ENCODE measurements at places on chromosomes 13 and 19.

- no peak for DNase-seq
Measured at GRCh38 chr19:45763691-45764294, 5.3 kb downstream of the SIX5 start.

GRCh38 chr19:8262431-8262830, 45.7 kb downstream of the CD320 start:
- no peak for DNase-seq

- no peak for DNase-seq
Measured at GRCh38 chr13:51502153-51502651, 49.4 kb upstream of the INTS6 start.

- peak; percentile 57 for DNase-seq
Measured at GRCh38 chr13:30744056-30744680, 8.8 kb downstream of the ALOX5AP start.

DNA sequence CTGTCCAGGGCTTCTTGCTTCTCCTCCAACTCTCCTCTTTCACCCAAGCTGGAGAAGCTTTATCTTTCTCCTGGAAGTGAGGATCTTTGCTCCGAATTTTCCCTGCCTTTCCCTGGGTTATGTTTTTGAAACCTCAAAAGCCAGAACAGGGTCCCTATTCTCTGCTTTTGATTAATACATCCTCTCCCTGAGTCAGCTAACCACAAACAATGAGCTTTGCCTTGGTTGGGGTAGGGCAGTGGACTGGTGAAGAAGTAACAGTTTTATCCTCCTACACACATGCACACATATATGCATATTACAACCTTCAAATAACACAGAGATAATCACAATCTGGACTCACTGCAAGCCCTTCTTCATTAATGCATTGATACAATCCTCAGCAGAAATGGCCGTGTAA, 44.6 kb downstream of the DLEU7 start:
- no peak for DNase-seq

- no peak for DNase-seq
Measured at GRCh38 chr19:44839276-44839675, 6.8 kb upstream of the NECTIN2 start.

GRCh38 chr19:44401139-44402115, at the start of gene ZNF285:
Gene ZNF285, minus strand, starts transcription at chr19:44401608. Its CDS starts 4,395 bp downstream, at chr19:44397213.
- DNase-seq = peak; percentile 68

All from stimulated activated CD4-positive, alpha-beta T cell treated with anti-CD3 and anti-CD28 coated beads, Interleukin-12 subunit alpha, Interleukin-12 subunit beta, amount 100 ng/mL, for 4 hours (primary cell).